H7 (cell line): ENCODE measurements at places on chromosomes 4 and X.

GRCh38 chr4:141711211-141711610 is 74.8 kb downstream of the IL15 start:
- no peak for DNase-seq

DNA sequence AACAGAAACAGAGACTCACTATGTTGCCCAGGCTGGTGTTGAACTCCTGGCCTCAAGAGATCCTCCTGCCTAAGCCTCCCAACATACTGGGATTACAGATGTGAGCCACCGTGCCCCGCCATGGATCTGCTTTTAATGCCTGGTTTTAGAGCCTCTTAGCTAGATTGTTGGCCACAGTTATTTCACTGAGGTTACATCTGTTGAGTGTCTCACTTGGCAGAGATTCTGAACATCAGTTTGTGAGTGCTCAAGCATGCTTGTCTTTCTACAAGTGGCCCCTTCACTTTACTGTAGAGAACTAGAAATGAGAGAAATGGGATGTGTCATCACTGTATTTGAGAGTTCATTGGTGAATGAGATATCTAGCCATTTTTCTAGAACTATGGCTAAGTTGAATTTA is 218.5 kb downstream of the APBB2 start:
- no peak for DNase-seq

DNA sequence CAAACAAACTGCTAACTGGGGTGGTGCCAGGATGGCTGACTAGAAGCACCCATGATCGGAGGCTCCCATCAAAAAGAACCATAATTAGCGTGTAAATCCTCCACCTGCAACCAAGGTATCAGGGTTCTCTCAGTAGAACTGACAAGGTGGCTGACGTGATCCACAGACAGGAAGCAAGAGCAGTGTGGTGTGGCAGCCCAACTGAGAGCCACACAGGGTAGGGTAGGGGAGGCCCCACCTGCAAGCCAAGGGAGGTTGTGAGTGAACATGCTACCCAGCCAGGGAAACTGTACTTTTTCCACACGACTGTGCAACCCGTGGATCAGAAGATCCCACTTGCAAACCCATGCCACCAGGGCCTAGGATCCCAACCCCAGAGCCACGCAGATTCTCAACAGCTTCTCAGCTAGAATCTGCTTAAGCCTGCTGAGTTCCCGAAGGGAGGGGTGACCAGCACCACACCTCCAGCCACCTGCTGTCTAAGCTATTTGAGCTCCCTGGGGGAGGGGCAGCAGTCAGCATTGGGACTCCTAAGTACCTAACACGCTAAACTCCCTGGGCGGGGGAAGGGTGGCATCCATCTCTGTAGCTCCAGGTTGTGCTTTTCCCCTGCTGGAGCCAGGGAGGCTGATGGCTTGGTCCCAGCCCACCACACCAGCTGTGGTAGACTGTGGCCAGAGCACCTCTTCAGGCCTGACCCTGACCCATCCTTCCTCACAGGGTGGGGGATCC is 425.1 kb downstream of the GPM6A start:
- no peak for DNase-seq

DNA sequence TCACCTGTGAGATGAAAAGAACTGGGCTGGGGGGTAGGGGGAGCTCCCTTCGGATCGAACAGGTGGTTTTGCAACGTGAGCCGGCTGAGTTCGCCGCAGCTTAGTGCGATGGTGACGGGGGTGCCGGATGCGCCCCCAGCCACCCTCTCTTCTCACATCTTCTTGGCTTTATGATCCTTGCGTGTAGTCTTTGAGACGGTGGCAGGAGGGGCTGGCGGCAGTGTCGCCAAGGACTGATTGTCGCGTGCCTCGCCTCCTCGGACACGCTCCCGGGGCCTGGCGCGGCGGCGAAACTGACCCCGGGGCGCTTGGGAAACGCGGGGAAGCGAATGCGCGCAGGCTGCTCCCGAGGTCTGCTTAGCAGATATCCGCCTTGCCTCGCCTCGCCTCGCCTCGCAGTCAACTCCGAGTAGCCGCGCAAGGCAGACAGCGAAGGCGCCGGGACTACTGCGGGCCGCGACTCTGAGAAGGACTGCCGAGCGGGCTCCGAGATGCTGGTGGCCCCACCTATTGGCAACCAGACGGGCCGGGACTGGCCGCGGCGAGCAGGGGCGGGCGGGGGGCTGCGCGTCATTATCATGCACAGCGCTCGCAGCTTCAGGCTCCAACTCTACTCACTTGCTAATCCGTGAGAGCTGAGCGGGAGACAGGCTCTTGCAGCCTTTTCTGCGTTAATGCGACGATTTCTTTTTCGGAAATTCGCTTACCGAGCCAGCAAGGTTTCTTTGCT is 1.5 kb downstream of the GRID2 start:
- DNase-seq: peak; percentile 91

- DNase-seq: no peak
Measured at GRCh38 chrX:153657161-153657560, 10.2 kb downstream of the DUSP9 start.

GRCh38 chr4:170083541-170083940 is 6.2 kb downstream of the AADAT start:
- no peak for DNase-seq

DNA sequence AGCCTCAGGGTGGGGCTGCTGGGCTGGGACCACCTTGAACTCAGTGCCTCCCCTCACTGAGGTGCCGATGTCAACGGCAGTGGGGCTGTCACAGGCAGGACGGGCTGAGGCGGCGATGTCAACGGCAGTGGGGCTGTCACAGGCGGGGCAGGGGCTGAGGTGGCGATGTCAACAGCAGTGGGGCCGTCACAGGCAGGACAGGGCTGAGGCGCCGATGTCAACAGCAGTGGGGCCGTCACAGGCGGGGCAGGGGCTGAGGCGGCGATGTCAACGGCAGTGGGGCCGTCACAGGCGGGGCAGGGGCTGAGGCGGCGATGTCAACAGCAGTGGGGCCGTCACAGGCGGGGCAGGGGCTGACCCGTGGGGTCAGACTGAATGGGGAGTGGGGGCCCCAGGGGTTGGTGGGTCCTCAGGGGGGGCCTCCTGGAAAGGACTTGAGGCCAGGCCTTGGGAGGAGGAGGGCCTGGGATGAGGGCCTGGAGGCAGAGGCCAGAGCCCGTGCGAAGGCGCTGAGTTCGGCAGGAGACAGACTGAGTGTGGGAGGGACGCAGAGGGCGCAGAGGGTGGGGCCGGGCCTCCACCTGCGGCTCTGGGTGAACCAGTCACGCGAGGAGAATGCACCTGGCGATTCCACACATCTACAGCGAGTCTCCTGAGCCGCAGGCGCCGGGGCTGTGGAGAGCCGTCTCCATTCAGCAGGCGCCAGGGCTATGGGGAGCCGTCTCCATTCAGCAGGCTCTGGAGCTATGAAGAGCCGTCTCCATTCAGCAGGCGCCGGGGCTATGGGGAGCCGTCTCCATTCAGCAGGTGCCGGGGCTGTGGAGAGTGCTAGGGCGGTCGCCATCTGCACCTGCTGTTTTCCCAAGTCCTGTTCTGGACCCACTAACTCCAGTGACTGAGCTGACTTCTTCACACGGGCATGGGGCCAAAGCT is 22.9 kb downstream of the ATP5ME start:
- peak; percentile 81 for DNase-seq

GRCh38 chr4:119898211-119898610 is 168.4 kb downstream of the MAD2L1 start:
- DNase-seq: no peak

DNA sequence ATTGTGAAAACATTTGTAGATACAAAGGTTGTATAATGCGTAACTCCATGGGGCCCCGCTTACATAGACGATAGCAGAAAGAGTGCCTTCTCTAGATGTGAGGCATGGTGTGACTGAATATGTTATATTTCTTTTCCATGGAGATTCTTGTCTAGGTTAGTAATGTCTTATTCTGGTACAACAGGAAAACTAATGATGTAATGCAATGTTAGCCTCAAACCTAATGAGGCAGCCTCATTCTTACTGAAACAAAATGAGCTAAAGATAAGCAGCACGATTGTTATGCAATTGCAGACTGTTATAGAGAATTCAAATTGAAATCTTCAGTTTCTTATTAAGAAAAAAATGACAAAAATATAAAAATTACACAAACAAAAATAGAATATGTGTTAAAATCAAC is 171.1 kb upstream of the ANKRD50 start:
- DNase-seq: no peak

- no peak for DNase-seq
Measured at GRCh38 chr4:53233114-53233795, 132.6 kb downstream of the SCFD2 start.

GRCh38 chrX:95058815-95059214 is 1384.8 kb downstream of the FAM133A start:
- no peak for DNase-seq

DNA sequence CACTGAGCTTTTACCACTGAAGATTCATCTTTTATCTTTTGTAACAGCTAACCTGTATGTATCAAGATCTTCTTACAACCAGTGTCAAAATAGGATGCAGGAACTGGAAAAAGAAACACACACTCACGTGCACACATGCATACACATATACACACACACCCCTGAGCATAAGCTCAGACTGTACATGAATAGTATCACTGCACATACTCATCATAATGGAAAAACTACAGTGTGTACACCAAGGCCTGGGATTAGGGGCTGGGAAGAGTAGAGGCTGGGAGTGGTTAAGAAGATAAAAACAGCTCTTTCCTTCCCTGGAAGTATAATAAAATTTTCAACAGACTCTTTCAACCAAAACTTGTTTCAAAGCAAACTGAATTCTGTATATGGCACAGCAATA is 73.4 kb downstream of the RELL1 start:
- DNase-seq: no peak

DNA sequence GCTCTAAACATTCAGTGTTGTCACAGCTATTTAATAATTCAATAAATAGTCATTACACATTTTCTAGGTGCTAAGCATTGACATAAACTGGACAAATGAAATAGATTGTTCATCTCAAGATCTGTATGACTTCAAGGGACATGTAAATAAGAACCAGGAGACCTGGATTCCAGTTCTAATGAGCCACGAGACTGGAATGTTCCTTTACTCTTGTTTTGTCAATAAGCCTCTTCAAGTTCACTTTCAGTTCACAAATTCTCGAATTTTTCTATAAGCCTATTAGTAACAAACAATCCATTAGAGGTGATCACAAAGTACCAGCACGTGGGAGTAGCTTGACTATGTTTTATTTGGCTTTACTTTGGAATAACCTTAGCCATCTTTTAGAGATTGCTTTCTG is 514.0 kb upstream of the SMIM31 start:
- no peak for DNase-seq

DNA sequence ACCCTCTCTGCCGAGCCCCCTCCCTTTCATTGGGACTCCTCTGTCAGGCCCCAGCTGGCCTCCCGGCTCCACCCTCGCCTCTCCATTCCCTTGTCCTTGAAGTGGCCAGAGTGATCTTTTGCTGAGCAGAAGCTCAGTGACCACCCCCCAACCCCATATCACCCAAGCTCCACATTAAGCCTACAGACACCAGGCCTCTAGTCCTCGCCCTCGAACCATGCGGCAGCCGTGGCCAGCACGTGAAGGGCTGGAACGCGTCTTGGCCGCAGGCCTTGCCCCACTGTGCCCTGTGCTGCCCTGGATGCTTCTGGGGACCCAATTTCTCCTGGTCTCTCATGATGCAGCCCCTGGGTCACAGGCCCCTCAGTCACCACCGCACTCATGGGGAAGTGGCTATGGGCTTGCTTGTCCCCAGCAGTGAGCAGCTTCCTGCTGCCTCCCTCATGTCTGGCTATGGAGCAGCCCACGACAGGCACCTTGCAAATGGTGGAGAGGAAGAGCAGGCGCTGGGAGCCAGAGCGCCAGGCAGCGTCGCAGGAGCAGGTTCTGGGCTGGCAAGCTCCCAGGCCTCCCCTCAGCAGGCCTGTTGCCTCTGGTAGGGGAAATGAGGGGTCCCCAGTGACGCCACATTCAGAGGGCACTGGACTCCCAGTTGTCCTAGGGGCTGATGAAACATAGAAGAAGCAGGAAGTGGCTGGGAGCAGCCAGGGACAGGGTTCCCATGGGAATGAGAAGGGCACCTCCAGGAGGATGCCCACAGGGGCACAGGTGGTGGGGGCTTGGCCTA is 757 bp upstream of the SRPK3 start:
- DNase-seq: no peak

DNA sequence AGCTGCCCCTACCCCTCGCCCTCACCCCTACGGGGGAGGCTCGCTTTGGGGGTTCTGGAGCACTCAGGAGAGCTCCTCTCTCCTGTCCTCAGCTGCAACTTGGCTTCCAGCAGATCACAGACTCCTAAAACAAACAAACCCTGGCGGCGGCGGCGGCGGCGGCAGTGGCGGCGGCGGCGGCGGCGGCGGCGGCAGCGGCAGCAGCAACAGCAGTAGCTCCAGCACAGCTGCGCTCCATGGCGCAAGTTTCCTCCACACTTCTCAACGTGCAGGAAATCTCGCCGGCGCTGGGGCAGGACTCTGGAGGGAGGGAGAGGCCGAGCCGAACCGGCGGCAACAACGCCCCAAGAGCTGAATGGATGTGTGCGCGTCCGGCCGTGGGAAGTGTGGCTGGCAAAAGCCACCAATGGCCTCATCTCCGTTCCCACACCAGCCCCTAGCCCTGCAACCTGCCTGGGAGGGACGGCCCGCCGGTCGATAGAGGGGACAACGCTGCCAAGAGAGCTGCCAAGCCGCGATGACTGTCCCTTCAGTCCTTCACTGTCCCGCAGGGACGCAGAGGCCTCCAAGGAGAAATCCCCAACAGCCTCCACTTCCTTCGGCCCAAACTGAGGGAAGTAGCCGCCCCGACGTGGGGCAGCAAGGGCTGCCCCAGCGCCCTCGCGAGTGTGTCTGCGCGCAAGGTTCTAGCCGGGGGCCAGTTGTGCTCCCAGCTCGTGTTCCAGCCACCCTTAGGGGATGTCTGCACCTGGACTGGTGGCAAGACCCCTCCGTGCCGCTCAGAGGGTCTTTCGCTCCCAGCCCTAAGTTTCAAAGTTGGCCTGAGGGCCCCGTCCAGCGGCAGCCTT is 775 bp downstream of the SHROOM4 start:
- DNase-seq: peak; percentile 57

DNA sequence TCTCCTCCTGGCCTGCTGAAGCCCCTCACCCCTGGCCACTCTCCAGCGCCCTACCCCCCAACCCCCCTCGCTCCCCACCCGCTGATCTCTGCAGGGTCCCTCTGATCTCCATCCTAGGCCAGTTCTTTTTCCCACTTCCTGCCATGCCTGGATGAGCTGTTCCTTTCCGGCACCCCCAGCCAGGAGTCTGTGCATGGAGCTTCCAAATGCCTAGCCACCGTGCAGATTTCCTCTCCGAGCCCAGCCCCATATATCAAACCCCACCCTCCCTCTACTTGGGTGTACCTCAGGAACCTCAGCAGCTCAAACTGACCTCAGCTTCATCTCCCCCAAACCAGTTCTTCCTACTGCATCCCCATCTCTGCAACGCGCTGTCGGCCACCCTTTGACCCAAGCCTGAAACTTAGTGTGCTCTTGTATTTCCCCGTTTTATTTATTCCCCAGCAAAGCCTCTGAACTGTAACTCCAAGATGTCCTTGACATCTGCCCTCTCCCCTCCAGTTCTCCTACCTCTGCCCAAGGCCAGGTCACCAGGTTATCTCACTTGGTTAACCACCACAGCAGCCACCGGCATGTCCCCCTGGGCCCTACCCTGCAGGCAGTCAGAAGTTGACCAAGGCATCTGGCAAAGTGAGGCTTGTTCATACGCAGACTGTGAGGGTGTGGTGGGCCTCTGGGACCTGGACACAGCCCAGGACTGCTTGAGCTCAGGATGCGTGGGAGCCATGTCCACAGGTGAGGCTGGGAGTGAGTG is 194.9 kb upstream of the PSAPL1 start:
- DNase-seq: no peak

GRCh38 chr4:124932447-124932846 is 219.9 kb upstream of the ANKRD50 start:
- DNase-seq: no peak

GRCh38 chrX:109775386-109775785 is 42.3 kb upstream of the ACSL4 start:
- DNase-seq: no peak
